Bronchial smooth muscle cell (primary cell): ENCODE measurements at places on chromosomes 16 and 17. TPM values are rescaled to one million over a fixed set of nuclear protein-coding genes. Genes with fewer than 3 reads are reported as not detected.

The TRAPPC2L gene
- 70.5 and 88.1 TPM in 2 replicates for total RNA-seq

The SGCA gene
- 0.26 and 0.47 TPM in 2 replicates for total RNA-seq

The UNC13D gene
- total RNA-seq: 1.6 and 2.5 TPM in 2 replicates

The NOL3 gene
- total RNA-seq: 18.1 and 36.8 TPM in 2 replicates

The MRPS23 gene
- total RNA-seq: 33.1 and 45.6 TPM in 2 replicates

The TEKT1 gene
- not detected in 2 replicates for total RNA-seq

The MRPL27 gene
- 62.3 and 77.3 TPM in 2 replicates for total RNA-seq

The CCDC200 gene
- total RNA-seq: 0.16 TPM in 1 of 2 replicates, not detected in the other

The HOXB8 gene
- total RNA-seq: under 0.01 TPM in 1 of 2 replicates, not detected in the other
